ENCODE measurements at places on chromosomes 3 and 15.

GRCh38 chr3:128320551-128321340 is 145.9 kb downstream of the DNAJB8 start:
- DNase-seq = no peak

GRCh38 chr3:42369304-42369703 is 41.1 kb downstream of the LYZL4 start:
- peak; percentile 52 for DNase-seq

GRCh38 chr3:11784971-11785377 is 61.7 kb downstream of the TAMM41 start:
- DNase-seq = no peak

DNA sequence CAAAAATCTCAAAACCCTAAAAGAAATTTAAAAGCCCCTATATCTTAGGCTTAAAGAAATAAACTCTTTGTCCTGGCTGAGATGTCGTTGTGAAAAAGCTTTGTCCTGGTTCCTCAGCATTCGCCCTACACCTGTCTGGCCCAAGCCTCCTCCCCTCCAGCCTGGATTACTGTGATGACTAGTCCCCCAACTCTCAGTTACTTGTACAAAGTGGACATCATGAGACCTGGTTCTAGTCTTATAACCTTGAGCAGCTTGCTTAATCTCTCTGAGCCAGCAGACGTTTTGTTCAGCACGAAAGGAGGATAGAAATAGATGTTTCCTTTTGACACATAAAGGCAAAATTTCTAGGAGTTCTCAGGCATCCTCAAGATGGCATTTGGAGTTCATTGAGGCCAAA is 51.6 kb downstream of the FILIP1L start:
- DNase-seq = no peak

DNA sequence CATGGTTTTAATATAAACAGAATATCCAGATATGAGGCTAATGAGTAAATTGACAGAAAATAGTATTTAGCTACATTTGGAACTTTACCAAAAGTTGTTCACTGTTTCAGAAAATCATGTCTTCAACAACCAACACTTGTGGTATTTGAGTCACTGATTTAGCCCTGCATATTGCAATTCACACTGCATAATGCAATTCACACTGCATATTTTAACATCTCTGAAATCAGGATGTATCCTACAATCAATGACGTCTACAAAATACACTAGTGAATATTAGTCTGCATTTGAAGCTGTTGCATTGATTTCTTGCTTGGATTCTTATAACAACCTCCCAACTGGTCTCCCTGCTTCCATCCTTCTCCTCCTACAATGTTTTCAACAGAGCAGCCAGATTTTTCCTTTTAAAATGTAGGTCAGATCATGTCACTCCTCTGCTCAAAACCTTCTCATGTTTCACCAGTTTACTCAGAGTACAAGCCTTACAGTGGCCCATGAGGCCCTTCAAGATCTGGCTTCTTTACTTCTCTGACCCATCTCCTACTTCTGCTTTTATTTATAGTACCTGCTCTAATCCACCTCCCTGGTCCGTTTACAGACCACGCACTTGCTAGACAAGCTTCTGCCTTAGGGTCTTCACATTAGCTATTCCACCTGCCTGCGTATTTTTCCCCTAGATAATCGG is 11.4 kb upstream of the RAB11A start:
- DNase-seq = no peak

DNA sequence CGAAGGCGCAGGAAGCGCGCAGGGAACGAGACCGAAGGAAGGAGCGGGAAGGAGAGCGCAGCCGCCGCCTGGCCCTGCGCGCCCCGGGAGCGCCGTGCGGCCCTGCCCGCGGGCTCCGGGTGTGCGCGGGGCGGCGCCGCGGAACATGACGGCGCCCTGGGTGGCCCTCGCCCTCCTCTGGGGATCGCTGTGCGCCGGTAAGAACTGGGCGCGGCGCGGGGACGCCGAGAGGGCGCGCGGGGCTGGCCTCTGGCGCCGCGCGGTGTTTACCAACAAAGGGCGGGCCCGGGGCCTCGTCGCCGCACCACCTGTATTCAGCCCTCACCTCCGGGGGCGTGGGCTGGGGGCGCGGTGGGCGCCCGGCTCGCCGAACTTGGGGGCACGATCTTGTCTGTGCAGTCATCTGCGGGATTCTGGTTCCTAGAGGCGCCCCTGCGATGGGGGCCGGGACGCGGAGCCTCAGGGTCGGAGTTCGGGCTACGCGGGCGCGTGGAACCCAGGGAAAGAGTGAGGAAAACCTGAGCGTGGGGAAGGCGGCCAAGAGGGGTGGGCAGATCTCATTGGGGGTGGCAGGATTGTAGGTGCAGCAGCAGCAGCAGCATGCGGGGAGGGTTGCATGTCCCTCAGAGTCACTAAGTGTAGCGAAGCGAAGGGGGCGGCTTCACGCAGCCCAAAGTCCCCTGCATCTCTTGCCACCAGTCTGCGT is 641 bp downstream of the ACVR2B start:
- DNase-seq = no peak

GRCh38 chr3:61288446-61288845 is 37.2 kb upstream of the FHIT start:
- DNase-seq = no peak

DNA sequence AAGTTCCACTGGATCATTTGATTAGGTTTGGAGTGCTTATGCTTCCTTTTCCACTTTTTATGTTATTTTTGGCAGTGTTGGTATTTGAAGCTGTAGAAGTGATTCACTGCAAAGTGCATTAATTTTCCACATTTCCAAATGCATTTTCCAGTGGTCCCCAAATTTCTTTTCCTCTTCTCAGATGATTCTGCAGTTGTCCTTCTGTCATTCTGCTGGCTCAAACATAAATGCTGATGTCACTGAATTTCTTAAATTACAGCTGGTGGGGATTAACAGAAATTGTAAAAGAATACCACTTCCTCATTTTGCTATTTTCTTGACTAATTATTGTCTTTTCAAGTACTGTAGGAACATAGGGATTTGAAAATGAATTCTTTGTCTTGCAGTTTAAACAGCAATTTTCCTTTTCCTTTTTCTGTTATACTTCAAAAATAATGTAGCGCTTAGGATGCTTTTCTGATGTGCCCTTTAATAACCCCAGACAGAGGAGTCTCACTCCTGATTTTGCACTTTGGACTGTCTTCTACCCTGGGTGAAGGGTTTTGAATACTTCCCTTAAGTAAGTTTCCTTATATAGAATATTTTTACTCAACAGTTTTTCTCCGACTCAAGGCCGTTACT is 25.0 kb downstream of the MITF start:
- DNase-seq = peak; percentile 59

DNA sequence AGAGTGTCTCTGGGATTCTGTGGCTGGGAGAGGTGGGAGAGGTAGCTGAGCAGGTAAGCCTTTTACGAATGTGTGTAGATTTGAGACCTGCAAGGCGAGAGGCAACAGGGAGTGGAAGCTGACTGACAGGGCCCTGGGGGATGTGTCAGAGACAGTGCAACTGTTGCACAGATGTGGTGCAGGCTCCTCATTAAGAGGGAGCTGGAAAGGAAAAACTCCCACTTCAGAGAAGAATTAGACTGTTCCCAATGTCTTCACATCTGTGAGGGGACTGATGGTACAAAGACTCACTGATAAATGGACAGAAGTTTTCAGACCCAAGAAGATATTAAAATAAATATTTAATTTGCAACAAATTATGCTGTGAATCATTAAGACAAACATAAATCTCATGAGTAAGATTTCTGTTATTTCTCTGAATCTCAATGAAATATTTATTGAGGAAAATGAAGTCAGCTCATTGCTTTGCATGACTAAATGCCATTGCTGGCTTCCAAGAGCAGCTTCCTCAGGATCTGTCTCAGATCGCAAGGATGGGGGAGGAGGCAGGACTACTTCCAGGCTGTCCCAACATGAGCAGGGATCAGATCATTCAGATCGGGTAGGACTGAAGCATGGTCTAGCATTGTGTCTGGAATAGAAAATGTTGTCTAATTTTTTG is 127.3 kb upstream of the ROPN1 start:
- peak; percentile 83 for DNase-seq

- DNase-seq = no peak
These were observed 8.6 kb downstream of the IRAK2 start for GRCh38 chr3:10173095-10173925.

DNA sequence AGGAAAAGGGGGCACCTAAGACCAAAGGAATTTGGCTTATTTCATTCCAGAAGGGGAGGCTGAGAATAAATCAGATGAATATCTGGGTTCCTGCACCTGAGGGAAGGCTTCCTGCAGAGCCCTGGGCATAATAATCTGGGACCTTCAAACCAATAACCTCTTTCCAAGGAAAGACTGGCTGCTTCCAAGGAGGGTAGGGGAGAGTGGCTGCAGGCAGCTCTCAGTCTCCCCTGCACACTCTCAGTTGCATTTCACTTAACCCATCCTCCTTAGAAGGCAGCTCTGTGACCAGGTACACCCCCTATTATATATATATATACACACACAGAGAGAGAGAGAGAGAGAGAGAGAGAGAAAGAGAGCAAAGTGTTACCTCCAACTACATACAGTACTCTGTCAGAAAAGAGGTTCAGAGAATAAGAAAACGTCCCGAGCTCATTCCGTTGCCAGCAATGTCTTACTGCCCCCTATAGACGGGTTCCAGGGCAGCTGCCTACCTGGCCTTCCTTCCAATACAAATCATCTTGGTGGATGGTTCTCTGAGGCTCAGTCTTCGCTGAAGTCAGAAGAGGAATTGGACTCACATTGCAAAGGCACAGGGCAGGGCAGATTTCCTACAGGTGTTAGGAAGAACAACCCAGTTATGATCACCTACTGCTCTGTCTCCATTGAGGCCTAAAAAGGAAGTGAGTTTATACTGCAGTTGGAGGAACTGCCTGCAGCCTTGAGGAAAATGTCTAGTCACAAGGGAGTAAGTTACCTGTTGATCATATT is 26.1 kb downstream of the CAPN3 start:
- DNase-seq = no peak

DNA sequence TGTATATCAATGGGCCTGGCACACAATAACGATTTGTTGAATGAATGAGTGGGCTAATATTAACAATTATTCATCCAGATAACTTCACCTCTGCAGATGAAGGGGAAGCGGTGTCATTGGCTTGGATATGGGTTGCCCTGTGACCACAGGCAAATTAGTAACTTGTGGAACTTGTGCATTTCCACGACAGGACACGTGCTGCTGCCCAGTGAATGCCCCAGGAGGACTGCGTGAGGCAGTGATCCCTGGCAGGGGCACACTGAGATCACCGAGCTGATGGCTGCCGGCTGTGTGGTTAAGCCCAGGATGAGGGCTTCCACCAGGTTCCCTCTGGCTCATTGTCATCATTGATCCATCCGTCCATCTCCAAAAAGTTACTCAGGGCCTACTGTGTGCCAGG is 84.1 kb upstream of the HACD2 start:
- DNase-seq = no peak

DNA sequence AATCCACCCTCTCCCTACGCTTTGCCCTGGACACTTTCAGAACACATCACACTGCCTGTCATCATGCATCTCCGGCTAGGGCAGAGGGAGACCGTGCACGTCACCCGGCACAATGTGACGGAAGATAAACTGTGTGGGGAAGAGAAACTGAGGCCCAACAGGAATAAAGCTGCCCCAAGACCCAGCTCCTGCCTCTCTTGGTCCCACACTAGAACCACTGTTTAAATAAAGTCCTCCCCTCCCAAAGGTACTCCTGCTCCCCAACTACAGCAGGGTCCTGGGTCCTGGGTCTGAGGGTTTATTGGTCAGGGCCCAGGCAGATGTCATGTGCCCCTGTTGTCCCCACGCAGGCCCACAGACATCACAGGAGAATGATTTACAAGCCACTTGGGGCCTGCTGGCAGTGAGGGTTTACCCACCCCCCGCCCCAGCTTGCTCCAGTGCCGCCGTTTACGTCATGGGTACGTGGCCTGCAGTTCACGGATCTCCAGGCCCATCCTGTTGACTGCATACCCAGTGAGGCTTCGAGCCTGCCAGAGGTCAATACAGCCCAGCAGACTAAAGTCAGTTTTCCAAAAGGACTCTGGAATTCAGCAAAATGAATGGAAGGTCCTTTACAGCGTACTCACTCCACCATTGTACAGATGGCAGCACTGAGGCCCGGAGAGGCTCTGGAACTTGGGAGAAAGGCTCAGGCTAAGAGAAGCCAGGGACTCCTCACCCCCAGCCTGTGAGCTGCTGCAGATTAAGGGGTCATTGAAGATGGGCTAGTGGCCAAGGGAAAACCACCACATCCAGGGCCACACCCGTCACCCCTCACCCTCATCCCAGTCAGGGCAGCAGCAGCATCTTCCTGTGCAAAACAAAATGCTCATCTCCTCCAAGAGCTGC is 23.2 kb downstream of the ALS2CL start:
- DNase-seq = no peak

DNA sequence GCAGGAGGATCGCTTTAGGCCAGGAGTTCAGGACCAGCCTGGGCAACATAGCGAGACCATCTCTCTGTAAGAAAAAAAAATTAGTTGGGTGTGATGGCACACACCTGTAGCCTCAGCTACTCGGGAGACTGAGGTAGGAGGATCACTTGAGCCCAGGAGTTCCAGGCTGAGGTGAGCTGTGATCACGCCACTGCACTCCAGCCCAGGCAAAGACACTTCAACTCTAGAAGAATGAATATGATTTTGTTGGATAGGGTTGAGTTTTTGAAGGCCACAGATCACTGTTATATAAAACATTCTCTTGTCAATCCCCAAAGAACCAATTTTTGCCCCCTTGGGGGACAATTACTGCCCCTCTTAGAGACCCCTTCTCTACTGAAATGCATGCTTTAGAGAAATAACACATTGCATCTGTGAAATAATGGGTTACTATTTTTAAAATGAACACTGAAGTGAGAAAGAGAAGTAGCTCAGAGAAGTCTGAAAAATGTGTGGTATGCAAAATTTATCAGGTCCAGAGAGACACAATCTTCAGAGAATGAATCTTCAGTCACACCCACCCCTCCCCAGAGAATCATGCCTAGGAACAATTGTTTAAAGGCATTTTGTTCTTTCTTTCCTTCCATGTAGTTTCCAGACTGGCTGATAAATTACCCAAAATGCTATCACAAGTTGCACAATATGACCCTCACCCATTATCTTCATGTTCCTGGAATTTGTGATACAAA is 42.7 kb downstream of the METTL6 start:
- no peak for DNase-seq

GRCh38 chr3:179196098-179196497 is 47.9 kb downstream of the PIK3CA start:
- no peak for DNase-seq

GRCh38 chr15:40764629-40765103 is 798 bp downstream of the GCHFR start:
- DNase-seq = peak; percentile 51

DNA sequence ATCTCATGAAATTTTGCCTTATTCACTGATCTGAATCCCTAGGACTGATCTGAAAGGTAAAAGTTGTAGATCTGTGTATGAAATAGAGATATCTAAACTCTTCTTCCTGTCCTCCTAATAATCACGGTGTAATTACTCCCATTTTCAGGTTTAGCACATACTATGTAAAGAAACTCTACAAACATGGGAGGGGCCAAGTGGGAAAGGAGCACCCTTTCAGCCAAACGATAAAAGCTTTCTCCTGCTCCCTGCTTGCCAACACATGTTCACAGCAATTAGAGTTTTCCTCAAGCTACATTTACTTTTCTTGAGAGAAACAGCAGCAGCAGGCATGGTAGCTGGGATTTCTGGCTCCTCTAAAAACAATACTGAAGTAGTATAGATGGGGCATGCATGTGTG is 71.6 kb downstream of the CHAC1 start:
- peak; percentile 6 for DNase-seq

All from skin of body (tissue), 3 donors.